GM13976 (cell line): ENCODE measurements at places on chromosomes 3 and 15.

GRCh38 chr3:129855832-129856419 is 37.6 kb downstream of the TMCC1 start:
- no peak for DNase-seq

- DNase-seq = no peak
Observed at GRCh38 chr3:157948605-157949383, 157.4 kb downstream of the SHOX2 start.

DNA sequence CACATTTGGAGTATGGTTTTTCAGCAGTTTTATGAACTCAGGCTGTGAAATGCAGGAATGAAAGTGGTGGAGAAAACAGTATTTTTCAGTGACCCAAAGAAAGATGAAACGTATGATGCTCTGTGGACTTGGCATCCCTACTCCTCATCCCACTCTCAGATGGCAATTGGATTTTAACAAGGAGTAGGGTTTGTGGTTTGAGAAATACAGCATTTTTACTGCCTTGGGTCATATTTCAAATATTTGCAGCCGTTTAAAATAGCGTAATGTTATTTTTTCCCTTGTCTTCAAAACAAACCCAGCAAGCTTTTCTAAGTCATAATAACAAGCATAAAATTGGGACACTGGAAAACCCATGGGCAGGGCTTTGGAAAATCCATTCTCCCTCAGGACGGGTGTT is 117.2 kb upstream of the LRIG1 start:
- no peak for DNase-seq

DNA sequence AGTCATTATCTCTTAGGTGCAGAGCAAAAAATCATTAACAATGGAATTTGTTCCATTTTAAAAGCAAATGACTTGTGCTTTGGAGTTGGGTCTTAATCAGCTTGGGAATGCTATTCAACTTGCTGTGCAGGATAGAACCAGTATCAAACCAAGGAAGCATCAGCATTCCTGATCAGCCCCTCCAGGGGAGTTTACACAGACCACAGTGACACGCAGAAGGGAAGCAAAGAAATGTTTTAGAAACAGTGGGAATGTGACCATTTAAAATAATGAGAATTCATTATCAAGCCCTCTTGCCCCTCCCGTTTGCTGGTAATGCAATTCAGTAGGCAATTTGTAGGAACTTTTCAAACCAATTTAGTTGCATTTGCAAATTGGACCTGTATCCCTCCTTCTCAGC is 155.1 kb downstream of the LRTM1 start:
- DNase-seq = no peak

DNA sequence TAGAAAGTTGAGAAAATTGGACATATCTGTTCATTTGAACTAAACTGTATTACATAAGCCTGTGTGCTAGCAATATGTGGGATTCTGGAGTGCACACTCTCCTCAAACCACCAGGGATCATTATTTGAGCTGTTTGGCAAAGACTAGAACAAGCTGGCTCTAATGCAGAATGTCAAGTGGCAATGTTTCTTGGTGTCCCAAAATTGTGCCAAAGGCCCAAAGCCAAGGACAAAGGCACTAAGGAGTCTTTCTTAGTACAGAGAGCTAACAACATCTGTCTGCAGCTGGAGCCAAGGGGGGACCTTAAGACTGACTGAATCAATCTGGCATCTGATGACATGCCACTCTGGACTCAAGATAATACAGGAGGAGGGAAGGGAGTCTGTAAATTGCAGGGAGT is 76.7 kb upstream of the STRIT1 start:
- no peak for DNase-seq

DNA sequence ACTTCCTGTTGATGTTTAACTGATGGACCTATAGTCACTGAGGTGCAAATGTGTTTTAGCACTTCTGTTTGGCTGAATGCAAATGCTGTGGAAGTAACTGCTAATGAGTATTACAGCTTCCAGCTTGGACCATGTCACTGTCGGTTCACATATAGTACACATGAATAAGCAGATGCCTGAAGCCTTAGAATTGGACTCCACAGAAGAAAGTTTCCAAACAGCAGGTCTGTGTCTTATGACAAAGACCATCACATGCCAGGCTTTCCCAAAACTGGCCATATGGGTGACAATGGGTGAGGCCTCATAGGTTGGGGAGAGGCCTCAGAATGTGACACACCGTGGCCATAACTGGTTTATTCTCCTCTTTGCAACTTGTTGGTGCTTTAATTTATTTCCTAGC is 241.8 kb downstream of the WNT5A start:
- DNase-seq = no peak

DNA sequence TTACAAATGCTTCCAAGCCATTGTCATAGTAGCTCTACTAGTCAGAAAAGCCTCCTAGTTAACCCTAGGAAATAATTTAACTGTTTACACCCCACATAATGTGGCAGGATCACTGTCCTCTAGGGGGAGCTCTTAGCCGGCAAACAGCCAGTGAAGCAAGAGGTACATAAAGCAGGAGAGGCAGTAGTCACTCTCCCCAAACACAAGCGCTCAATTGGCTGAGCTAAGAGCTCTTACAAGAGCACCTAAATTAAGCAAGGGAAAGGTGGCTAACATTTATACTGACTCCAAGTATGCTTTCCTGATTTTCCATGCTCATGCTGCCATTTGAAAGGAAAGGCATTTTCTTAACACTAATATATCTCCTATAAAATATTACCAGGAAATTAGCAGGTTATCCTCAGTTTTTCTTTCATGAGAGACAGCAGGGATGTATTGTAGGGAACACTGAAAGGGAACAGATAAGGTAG is 37.6 kb downstream of the NCEH1 start:
- peak; percentile 55 for DNase-seq

DNA sequence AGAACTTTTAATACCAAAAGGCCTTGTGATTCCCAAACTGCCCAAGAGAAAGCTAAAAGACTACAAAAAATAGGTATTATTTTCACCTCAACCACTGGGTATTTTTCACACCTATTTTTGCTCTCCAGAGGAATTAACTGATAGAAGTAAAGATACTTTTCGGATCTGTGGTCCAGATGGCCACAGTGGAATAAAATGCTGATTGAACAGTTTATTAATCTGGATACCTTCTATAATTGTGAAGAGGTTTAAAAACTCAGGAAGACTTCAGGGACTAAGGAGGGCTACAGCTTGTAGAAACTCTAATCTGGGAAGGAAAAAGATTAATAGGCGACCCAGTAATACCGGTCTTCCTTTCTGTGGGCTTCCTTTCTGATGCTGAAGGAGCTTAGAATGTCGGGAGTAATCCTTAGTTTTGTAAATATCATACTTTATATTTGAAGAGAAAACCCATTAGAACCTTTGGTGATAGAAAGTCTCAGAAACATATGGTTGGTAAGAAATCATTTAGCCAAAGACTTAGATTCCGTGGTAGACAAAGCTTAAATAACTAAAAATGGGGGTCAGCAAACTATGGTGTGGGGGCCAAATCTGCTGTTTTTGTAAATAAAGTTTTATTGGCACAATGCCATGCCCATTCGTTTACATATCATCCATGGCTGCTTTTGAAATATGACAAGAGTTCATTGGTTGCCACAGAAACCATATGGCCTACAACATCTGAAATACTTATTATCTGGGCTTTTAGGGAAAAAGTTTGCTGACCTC is 47.8 kb downstream of the TTC23 start:
- DNase-seq = no peak

DNA sequence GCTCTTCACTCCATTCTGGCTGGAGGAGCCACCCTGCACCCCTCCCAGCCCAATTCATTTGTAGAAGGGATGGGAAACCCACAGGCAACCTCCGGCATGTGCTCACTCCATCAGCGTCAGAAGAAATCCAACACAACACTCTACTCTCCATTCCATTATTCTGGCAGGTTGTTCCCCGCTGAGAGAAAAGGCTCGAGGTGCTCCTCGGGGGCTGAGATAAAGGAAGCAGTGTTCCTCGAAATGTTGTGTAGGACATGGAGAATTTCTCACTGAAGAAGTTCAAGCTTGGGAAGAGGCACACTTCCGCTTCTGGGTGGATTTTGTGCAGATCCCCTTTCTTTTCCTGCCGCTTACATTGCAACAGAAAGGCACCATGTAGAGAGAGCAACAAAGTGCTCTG is 355.0 kb upstream of the CFAP20DC start:
- no peak for DNase-seq

DNA sequence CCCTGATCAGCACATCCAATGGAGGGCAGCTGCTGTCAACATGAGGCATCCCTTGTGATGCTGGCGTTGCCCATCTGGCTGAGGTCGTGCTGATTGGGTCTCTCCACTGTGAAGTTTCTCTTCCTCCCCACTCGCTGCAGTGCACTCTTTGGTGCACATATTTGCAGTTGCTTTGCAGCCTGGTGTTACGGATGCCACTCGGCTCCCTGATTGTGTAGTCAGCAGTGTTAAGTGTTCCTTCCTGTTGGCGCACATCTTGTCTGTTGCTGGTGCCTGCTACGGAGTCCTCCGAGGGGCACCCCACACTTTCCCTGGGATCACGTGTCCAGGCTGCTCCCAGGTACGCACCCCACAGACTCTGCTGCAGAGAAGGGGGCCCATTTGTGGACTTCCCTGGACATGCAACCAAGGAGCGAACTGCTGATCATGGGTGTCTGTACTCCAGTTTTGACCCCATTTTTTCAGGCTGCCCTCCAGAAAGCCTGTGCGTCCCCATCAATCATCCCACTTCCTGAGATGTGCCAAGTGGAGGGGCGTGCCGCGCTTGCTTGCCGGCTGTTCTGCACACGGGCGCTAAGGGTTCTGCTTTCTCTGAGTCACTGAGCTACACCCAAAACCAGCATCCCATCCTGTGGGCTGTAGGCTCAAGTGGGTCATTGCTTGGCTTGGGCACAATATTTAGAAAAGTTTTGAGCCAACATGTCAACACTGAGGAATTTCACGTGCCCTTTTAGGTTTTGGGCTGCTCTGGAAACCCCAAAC is 98.6 kb downstream of the FBLN2 start:
- DNase-seq = no peak

DNA sequence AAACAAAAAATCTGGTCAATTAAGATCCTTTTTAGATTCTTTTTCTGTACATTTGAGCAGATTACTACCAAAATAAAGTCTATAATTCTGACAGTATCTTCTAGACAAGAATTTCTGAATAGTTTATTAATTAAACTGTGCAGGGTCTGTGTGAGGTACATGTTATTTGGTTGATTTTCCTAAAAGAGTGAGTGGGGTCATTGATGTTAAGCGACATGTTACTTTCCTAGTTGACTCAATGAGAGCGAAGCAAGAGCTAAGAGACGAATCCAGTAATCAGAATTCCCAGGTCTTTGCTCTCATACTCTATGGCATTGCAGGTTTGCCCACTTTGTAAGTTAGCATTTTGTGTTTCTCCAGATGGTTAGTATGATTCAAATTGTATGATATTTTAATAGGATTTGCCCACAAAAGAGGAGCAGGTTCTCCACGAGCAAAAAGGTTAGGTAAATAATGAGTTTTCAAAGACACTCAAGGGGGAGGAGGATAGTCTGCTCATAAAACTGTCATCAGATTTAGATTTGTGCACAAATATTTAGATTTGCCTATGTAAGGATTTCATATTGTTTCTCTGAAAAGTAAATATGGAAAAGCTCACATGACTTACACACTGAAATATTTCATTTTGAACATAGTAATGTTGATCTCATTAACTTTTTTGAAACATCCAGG is 217.2 kb upstream of the CGNL1 start:
- no peak for DNase-seq

DNA sequence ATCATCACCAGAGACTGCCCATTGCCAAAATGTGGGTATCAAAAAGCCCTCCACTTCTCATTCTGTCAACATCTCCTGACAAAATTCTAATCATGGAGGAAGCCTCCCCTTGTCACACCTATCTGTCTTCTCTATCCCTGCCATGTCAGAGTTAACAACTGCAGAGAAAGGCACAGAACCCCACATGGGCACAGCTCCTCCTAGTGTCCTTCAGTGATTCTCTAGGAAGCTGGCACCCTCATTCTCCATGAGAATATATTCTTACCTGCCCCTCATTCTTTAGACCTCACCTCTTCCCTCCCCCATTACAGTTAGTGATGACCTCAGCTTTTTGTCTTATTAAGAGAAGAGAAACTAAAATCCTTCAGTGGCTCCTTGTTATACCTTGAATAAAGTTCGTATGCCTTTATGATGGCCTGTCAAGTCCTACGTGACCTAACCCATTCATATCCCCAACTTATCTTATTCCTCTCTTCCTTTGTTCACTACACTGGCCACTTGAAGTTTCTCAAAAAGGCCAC is 44.6 kb downstream of the NME9 start:
- DNase-seq = no peak
